EL (cell line): ENCODE measurements at places on chromosomes 12 and 14.

DNA sequence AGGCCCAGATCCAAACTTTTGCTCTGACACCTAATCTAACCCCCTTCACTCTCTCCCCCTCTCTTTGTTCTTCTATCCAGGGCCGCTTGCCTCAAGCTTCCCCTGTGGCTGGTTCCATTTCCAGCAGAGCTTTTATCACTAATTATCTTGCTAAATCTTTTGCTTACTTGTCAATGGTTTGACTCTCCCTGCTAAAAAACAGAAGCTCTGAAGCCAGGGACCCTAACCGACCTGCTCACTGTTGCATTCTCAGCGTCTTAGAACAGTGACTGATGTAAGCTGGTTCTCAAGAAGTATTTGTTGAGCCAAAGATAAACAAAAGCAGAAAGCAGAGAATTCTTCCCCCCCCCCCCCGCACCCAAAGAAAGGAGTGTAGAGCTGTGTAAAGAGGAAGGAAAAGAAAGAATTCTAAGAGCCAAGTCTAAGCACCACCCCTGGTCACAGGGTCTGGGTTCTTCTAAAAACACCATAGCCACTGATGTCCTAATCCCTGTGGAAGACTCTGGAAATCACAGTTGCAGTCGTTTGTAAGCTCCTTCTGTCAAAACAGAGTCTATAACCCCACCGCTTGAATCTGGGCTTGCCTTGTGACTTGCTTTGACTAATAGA lies 385.8 kb downstream of the MED13L start:
- no peak for DNase-seq

GRCh38 chr14:38723959-38724358 lies 379.1 kb downstream of the SEC23A start:
- DNase-seq = no peak

DNA sequence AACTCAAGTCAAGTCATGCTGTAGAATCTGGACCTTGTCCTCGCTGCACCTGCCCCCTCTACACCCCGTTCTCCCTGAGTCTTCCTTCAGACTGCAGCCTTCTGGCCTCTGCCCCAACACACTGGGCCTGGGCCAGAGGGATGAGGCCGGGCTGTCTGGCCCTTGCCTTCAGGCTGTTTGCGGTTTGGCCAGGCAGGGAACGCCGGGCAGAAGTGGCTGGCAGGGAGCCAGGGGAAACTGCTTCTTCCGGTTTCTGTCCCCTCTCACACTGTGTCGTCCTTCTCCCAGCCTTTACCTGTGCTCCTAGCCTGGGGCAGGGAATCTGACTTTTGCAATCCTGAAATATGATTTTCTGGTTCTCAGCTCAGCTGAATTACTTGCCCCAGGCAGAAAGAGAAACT lies 13.5 kb downstream of the DGLUCY start:
- no peak for DNase-seq

GRCh38 chr12:18323159-18323558 lies 61.8 kb downstream of the PIK3C2G start:
- peak; percentile 23 for DNase-seq

- DNase-seq = no peak
These were observed 91.9 kb downstream of the BBS10 start for GRCh38 chr12:76256321-76256720.

- DNase-seq = no peak
These were observed 417.7 kb downstream of the FLRT2 start for GRCh38 chr14:85947461-85948139.

DNA sequence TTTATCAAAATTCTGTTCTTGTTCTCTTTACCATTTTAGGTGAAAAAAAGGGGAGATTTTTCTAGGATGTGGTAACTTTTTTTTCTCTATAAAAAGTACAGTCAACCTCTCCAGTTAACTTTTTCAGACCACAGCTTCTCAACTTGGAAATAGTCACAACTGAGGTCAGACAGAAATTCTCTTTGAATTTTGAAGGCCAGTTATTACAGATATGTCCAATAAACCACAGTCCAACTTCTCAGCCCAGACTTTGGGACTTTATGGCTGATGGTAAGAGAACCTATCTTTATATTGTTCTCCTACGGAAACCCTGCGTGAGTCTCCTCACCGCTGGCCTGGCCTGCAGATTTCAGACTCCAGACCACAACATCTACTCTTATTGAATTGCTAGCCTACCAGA lies 176.7 kb downstream of the DACT1 start:
- DNase-seq = no peak

GRCh38 chr12:49030714-49031572 lies 12.4 kb upstream of the PRKAG1 start:
- DNase-seq = no peak

DNA sequence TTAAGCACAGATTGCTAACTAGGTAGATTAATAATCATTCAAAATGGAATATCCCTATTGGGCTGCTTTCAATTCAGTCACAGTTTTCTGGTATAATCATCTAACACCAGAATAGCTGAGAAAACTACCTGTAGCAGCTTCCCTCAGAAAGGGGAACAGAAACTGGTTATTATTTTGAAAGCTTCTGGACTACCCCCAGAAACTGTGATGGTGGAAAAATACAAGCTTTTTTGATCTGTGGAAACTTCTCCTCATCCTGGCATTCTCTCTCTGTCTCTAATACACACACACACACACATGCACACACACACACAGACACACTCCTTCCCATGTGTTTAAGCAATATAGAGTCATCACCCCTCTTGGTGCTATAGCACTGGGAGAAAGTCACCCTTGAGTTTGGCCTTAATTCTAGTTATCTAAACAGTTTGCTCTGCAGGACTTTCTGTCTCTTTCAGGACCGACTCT lies 251.5 kb upstream of the LMO3 start:
- no peak for DNase-seq

DNA sequence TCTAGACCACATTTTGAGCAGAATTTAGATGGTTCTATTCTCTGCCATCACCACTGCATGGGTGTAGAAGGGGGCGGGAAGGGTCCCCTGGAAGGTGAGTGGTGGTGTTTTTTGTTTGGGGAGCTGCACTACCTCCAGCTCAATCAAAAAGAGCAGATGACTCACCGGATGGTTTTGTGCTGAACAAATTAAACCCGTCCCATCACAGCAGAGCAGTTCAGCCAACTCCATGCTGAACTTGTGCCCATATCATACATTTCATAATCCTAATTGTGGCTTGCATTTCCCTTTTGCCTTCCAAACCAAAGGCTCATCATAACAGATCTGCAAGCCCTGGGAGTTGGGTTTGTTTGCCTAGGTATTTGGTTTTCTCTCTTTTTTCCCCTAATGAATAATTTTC lies 53.0 kb upstream of the RPH3A start:
- DNase-seq = peak; percentile 6

DNA sequence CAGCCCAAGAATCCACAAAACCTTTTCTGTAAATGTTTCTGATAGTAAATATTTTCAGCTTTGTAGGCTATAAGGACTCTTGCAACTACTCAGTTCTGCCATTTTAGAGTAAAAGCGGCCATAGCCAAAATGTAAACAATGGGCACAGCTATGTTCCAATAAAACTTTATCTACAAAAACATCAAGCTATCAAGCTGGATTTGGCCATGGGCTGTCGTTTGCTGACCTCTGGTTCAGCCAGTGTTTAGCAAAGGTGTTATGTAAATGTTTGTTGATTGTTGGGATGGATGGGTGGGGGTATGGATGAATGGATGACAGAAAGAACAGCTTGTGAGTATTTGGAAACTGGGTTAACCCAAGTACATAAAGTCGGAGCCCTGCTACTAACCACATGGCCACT lies 111.1 kb upstream of the VRK1 start:
- no peak for DNase-seq

- no peak for DNase-seq
These were observed 817.0 kb downstream of the FLRT2 start for GRCh38 chr14:86346818-86347384.

GRCh38 chr14:77917491-77918201 lies 117.7 kb downstream of the ADCK1 start:
- no peak for DNase-seq

DNA sequence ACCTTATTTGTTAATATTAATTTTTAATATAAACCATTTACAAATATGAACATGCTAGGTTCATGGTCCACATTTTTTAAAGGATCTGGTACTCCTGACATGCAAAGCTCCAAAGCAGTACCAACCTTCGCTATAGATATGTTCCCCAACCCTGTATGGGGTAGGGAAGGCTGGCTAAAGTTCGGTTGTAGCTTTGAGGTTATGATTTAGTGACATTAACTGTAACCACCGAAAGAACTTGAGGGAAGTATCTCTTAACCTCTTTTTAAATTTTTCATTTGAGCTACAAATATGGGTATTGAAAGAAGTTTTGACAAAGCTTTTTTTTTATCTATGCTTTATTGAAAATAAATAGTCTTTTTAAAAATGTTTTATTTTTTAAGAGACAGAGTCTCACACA lies 115.5 kb downstream of the DYRK2 start:
- no peak for DNase-seq

- no peak for DNase-seq
These were observed 21.5 kb downstream of the GNPNAT1 start for GRCh38 chr14:52769887-52770286.

DNA sequence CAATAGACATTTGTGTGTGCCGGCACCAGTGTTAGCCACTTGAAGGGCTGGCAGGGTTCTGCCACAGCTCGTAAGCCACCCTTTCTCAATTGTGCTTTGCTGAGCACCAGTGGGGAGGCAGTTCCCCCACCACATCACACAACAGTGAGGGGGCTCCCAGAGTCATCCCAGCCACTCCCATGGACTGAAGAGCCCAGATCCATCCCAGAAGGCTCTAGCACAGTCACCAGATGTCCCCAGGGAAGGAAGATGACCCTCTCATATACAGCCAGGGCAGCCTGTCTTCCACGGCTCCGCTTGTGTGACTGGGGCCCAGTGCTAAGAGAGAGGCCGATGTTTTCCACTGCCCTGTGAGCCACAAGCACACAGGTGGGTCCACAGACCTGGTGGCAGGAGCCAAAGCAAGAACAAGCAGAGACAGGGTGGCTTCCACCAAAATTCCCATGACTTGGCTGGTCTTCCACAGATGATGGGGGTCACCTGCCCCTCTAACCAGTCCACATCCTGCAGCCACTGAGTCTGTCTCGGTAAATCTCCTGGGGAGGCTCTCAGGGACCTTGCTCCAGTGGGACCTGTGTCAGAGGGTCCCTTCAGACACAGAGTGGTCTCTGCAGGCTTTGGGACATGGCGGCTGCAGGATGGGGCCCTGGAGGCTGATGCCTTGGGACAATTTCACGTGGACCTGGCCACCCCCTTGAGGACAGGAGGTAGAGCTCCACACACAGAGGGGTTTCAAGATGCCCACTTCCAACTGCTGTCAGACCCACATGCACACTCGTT lies 71.9 kb upstream of the DDX11 start:
- no peak for DNase-seq

GRCh38 chr12:104248444-104248843 lies 32.9 kb downstream of the TXNRD1 start:
- no peak for DNase-seq

DNA sequence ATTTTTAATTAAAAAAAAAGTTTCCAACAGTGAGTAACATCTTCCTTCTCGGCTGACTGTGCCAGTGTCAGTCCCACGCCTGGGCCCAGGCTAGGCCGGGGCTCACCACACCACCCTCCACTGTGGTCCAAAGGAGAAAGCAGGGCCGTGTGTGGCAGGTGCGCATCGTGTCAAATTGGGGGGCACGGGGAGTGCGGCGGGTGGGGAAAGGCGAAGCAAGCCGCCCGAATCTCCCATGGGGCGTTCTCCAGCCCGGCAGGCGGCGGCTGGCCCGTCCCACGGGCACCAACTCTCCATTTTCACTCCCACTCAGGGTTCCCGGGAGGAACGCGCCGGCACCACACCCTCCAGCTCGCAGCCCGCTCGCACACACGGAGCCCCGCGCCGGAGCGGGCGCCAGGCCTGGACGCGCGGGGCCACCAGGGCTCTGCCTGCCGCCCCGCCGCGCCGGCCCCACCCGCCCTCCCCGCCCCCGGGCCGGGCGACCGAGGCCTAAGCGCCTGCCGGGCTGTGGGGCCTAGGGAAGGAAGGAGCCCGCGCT lies 604 bp downstream of the EEA1 start:
- peak; percentile 33 for DNase-seq
